ENCODE measurements at places on chromosomes 5 and 9. TPM values are rescaled to one million over a fixed set of nuclear protein-coding genes. Genes with fewer than 3 reads are reported as not detected.

DNA sequence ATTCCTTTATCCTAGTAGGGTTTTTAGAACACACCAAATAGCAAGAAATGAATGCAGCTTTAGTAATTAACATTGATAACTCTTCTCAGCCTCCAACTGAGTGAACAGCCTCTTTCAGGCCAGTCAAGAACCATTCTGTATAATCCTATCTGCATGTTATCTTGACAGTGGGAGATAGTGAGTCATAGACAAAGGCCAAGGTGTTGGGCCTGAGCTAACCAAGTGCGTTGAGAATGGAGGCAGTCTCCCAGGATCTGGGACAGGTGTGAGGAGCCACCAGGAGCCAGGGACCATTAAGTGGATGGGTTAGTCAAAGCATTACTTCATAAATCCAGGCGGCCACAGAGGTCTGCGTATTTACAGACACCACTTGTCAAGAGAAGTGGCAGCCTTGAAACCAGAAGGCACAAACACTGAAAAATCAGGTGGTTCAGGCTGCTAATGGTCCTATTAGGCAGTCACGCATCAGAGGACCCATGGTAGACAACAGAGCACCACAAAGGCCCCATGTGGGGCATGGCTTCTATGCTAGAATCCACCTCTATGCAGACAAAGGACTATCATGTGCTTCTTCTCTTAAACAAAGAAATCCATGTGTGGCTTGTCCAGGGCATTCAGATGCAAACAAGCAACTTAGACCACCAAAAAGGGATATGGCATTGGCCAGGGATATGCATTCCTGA, 409.7 kb upstream of the PIK3R1 start:
- no peak for DNase-seq

DNA sequence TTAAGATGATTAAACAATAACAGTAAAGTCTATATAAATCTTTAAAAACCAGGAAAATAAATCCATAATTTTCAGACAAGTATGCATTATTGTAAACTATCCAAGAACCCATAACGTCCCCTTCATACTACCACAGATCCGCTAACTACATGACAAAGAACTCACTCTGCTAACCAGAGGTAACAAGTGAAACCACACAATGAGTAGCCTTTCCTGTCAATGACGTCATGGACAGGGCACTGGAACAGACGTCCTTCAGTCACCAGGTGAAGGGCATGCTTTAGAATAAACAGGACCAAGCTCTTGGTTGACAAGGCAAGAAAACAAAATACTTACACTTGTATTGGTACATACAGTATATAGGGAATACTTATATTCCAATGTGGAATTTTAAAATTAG, 45.2 kb downstream of the RNF130 start:
- DNase-seq, result no peak

DNA sequence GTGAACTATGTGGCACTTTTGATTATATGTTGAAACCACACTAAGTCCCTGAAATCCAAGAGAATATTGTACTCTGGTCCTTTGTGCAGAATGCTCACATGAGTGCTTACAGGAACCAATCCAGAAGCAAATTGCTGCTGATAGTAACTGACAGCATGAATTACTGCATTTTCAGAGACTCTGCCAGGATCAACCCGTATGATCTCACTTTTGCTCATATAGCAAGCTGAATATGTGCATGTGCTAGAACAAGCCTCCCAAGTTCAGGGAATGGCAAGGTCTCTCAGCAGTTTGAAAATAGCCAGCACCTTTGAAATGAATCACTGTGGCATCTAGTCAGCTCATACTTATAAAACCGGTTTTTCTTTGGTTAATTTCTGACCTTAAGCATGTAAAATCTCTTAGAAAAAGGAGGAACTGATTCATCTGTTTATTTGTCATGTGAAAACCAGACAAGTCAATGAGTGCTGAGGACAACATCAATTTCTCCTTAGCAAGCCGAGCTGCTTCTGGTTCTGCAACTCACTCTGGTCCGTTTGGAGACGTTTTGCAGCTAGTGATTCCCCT, 215.7 kb upstream of the ELL2 start:
- no peak for DNase-seq

DNA sequence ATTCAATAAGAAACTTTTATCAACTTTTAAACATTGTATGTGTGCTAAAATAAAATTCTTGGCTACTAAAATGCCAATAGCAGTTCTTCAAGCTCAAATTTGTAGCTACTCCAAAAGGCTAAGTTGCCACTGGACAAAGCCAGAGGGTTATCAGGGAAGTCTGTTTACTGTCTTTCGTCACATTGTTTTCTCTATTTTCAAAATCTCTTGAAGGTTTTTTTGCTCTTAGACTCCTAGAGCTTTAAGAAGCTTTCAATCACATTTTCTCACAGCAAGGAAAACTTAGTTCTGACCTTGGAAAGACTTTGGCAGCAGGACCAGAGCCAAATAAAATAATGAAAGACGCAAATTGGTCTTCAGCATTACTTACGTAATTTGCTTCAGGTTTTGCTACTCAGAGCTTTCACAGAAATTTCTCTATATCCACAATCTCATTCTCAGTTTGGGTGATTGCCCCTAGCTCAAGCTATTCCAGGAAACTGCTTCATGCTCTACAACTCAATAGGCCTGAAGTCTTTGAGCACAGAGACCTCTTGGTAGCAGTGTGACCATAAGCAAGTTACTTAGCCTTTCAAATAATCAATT, 257.7 kb downstream of the GABRG2 start:
- no peak for DNase-seq

C9orf153 gene
- polyA plus RNA-seq, result 0.15 TPM

DNA sequence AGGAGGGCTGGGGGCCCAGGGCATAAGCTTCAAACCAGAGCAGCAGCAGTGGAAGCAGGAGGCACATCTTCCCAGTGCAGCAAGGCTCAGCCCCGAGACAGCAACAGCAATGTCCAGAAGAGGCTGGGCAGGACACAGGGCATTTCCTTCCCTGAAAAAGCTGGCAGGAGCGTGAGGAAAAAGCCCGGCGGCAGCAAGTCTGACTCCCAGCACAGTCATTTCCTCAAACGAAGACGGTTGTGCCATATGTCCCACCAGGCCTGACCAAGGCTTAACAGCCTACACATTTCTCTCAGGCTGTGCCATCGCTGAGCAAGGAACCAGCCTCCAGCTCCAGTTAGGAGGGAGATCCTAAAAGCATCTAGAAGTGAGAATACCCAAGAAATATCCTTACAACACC, 74.5 kb downstream of the APTX start:
- DNase-seq, result no peak

BICD2 gene
- polyA plus RNA-seq, result 29.3 TPM
